ENCODE measurements at places on chromosomes 6 and 20. TPM values are rescaled to one million over a fixed set of nuclear protein-coding genes. Genes with fewer than 3 reads are reported as not detected.
A peak's percentile ranks its signal among the peaks of the same experiment; 100 is the strongest.

- H3K27me3 ChIP-seq = peaks cover 24% of the 10 kb centered on the region
- no peaks in the 10 kb centered on the region for H3K4me1 ChIP-seq
- no peaks in the 10 kb centered on the region for H3K36me3 ChIP-seq
- H3K4me3 ChIP-seq = no peak overlapping the region
- no peak overlapping the region for H3K27ac ChIP-seq
Measured at GRCh38 chr20:59258221-59258621, 42.2 kb upstream of the EDN3 start.

DNA sequence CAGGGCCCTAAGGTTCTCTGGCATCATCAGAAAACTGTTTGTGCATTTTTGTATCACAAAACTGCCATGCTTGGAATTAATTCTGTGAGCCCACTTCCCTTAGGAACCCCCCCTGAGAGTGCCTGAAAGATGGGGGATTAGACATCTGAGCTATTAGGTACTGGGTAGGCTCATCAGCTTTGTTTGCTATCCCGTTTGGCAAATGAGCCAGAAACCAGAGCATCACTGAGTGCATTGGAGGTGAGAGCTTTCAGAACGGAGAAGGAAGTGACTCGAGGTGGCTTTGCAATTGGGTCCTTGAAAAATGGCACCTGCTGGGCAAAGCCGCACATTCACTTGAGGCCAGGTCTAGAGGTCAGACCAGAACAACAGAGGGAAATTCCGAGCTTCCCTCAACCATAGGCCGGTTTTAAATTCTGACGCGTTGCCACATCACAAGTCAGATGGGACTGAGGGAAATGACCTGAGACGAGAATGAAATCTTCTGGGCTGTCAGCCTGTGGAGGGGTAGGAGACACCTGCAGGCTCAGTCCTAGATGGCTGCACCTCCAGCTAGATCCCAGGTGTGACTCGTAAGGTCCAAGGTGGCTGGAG lies 8.4 kb upstream of the GLP1R start:
- H3K27me3 ChIP-seq = peaks cover 4% of the 10 kb centered on the region
- H3K4me1 ChIP-seq = no peaks in the 10 kb centered on the region
- no peak for DNase-seq
- no peak overlapping the region for H3K4me3 ChIP-seq

DNA sequence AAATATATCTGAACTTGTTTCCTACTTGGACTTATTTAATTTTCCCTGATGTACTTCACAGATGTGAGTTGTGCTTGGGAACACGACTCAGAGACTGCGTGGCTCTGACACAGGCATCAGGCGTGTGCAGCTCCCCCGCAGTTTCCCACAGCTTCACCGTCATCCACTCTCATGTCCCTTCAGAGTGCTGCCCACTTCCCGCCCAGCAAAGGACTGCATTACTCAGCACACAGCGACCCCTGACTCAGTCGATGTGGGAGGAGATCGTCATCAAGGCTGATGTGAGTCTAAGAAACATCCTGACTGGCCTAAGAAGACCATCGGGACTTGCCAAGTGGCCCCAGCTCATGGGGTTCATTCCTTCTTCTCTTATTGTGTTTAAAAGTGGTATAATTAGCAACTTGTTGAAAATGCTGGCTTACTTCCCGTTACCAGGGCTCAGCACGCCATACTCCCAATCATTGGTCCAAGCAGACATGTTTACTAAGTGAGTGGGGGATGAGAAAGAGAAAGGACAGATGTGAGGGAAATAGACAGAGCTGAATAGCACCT lies 539.4 kb upstream of the JARID2 start:
- H3K4me1 ChIP-seq = peaks cover 17% of the 10 kb centered on the region
- no peak overlapping the region for H3K4me3 ChIP-seq

DNA sequence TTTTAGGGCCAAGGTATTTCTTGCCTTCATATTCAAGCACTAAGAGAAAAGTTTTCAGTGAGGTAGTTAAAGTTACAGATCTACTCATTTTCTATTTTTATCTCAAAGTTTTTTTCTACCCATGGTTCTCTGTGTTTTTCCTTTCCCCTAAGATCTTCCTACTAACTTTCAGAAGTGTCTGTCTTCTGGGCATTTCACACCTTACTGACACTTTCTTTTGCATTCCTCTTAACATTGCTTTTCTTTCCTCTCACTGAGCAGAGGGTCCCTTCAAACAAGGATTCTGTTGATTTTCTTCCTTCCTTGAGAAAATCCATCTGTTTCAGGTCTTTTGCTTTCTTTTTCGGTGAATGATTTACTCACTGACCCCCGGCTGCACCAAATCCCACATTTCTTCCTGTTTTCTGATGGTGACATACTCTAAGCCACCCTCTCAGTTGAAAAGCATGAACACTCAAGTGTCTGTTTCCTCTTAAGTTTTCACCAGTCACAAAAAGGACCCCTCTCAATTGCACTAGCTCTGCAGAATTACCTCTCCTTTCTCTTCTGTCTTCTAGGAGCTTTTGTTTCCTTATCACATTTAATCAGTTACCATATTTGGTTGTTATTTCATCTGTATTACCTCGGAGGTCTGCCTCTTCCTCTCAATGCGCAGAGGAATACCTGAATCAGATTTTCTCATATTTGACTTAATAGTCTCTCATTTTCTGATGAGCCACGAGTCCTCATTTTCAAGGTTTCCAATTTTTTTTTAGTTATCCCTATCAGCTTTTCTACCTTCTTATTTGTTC lies 73.5 kb upstream of the RNF217 start:
- no peak overlapping the region for H3K27ac ChIP-seq
- H3K27me3 ChIP-seq = no peaks in the 10 kb centered on the region
- no peaks in the 10 kb centered on the region for H3K36me3 ChIP-seq

- H3K36me3 ChIP-seq = peaks cover 17% of the 10 kb centered on the region
- peak; percentile 86 for DNase-seq
- peak overlapping the region; percentile 35 for H3K4me3 ChIP-seq
- H3K27ac ChIP-seq = no peak overlapping the region
- H3K27me3 ChIP-seq = peaks cover 30% of the 10 kb centered on the region
Measured at GRCh38 chr6:43454696-43455530, 435 bp downstream of the DLK2 start.

The MUCL3 gene
- total RNA-seq = not detected

The TFAP2D gene
- total RNA-seq = not detected

The EZR gene
- 202 TPM for total RNA-seq

The BMP5 gene
- 1.6 TPM for total RNA-seq
